ENCODE measurements at places on chromosomes 3 and 15.

DNA sequence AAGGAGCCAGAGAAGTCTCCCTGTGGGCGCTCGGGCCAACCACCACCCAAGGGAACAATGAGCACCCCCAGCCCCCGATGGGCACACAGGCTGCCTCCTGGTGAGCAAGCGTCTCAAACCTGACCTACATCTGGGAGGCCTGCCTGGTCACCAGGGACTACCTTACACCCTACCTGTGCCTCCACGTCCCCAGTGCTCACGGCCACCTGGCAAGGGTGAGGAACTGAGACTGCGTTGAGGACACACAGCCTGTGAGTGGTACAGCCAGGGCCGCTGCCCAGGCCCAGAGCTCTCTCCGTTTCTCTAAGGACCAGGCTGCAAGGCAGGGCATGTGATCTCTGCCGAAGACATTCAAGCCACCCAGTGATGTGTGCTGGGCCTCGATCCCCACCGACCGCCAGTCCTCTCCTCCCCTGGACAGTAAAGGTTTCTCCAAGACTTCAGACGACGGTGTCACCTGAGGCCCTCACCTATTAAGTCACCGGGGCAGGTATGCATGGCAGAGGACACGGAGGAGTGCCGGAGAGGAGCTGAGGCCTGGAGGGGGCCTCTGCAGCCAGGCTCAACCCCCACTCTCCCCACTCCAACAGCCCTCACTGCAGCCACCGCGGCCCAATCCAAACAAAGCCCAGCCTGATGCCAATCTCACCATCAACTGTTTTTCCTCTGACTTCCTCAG, 2.8 kb downstream of the GOLGA8A start:
- no peak for DNase-seq

- DNase-seq = no peak
Observed at GRCh38 chr15:70044168-70044567, 53.5 kb downstream of the TLE3 start.

GRCh38 chr3:150635526-150635925, 32.4 kb downstream of the SELENOT start:
- DNase-seq = no peak

DNA sequence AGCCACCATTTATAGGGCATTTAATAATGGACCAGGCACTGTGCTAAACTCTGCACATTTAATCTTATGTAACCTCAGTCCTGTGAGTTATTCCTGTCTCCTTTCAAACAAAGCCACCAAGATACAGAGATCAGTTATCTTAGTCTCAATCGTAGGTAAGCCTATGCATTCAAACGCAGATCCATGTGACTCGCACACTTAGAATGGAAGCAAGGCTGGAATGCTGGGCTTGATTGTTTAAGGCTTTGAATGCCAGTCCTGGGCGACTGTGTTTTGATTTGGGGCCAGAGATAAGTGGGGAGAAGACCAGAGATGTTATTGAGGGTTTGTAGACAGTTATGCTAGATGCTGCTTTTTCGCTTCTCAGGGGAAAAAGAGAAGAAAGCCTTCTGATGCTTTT, 22.2 kb downstream of the MED12L start:
- DNase-seq = no peak

- DNase-seq = peak; percentile 35
Observed at GRCh38 chr3:136751316-136752171, 634 bp downstream of the STAG1 start.

DNA sequence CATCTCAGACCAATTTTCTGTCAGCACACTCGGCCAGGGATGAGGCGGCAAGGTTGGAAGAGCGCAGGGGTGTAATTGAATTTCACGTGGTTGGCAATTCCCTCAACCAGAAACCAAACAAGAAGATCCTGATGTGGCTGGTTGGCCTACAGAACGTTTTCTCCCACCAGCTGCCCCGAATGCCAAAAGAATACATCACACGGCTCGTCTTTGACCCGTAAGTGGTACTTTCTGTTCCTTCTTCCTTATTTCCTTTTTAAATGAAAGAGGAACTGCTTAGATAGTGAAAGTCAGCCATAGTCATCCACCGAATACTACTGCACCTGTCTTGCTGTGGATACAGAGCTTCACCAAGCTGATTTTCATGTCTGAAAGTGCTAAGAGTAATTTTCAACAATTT, 60.1 kb downstream of the SGO1 start:
- DNase-seq = no peak

DNA sequence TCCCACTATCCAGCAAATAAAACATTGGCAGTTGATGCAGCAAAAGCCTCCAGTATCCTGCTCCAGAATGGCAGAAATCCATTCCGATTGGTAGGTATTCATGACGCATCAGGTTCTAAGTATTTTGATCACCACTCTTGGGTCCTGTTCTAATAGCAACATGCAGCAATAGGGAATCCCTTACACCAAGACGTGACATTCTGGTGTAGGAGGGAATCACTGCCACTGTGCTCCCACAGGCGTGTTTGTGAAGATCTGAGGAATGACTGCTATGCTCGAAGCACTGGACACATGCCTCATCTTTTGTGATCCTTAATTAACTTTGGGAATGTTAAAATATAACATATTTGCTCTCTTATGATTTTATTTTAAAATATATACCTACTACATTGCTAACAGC, 552.9 kb downstream of the MECOM start:
- DNase-seq = no peak

- DNase-seq = no peak
Observed at GRCh38 chr15:75723171-75723846, 10.7 kb upstream of the CSPG4 start.

GRCh38 chr3:71509066-71509465, 74.5 kb downstream of the FOXP1 start:
- no peak for DNase-seq

DNA sequence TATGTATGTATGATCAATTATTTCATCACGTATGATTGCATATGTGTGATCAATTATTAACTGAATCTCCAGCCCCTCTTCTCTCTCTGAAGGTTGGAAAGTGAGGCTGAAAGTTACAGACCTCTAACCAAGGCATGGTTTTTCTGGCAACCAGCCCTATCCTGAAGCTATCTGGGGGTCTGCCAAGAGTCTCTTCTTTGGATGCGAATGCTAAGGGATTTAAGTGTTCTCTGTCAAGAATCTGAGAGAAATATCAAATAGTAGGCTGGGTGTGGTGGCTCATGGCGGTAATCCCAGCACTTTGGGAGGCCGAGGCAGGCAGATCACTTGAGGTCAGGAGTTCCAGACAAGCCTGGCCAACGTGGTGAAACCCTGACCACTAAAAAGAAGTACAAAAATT, 8.1 kb downstream of the NKTR start:
- no peak for DNase-seq

- DNase-seq = no peak
Observed at GRCh38 chr3:107315141-107315540, 62.1 kb upstream of the CCDC54 start.

DNA sequence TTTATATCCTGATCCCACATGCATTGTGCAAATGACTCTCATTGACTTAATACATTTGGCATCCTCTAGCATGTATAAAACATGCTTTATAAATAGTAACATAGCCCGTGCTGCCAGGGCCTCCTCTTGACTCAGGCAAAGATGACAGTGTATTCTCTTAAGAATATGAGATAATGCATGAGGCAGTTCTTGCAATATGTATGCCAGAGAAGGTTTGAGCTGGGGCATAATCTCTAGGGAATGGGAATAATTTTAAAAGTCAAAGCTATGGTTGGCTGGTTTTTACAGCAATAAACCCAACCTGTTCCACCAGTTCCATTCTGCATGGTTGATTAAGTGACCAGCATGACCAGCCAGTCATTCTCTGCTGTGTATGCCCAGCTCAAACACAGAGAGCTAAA, 179.0 kb upstream of the PFN2 start:
- no peak for DNase-seq

DNA sequence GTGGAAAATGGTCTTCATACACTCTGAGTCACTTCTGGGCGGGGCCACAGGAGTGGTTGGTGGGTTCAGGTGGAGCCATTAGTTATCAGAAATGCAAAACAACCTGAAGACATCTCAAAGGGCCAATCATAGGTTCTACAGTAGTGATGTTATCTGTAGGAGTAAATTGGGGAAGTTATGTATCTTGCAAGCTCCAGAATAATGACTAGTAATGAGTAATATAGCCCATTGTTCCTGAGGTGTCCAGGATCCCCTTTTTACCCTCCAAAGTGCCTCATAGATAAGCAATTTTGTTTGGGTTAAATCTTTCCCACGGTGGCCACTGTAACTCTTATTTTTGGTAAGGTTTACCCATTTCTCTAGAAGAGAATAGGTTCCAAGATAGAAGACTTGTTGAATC, 91.7 kb downstream of the PIK3R4 start:
- no peak for DNase-seq

DNA sequence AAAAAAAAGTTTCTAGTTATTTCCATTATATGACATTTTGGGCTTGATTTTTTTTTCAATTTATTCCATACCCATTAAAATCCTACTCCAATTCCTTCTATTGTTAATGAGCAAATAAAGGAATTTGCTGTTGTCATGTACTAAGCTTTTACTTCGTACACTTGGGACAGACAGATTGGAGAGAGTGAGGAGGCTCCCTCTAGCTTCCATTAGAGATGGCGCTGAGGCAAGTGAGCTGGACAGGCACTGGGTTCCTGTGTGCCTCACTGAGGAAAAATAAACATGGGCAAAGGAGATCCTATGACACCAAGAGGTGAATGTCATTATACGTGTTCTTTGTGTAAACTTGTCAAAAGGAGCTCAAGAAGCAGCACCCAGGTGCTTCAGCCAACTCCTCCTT, 441.1 kb upstream of the MDFIC2 start:
- DNase-seq = no peak

DNA sequence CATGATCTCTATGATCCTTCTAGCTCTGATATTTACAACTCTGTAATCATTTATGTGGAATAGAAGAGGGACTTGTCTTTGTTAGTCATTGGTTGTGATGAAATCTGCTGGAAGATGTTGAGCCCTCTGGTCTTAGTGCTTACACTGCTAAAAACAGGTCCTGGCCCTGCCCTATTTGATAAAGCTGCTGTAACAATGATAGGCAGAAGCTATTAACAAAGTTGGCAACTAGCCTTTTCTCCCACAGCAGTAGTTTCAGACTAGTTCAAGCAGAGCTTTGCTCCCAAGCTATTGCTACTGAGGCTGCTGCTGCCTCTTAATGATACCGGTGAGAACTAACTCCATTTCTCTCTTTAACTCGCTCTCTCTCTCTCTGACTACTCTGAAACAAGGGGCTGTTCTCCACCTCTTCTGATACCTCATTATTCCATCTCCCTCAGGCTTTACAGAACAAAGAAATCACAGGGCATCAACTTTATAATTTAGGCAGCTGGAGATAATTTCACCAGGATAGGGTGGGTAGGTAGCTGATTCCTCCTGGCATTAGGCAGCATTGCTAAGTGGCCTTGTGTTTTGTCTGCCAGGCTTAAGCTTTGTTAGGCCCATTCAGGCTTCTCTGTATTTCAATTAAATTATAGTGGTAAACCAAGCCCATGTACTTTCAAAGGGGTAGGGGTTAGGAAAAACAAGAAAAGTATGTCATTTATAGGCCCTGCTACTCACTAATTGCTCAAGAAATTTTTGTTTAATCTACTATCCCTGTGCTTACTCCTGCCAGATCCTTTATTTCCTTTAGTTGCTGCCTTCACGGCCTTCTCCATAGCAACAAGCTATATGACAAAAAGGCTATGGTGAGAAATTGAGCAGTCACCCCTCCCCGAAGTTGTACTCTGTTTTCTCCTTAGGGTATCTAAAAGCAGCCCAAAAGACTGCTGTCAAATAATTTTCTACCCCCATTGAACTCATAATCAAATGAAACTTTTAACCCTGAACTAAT, 139.6 kb downstream of the RBPMS2 start:
- no peak for DNase-seq
